ENCODE measurements at places on chromosomes 7 and 10.

DNA sequence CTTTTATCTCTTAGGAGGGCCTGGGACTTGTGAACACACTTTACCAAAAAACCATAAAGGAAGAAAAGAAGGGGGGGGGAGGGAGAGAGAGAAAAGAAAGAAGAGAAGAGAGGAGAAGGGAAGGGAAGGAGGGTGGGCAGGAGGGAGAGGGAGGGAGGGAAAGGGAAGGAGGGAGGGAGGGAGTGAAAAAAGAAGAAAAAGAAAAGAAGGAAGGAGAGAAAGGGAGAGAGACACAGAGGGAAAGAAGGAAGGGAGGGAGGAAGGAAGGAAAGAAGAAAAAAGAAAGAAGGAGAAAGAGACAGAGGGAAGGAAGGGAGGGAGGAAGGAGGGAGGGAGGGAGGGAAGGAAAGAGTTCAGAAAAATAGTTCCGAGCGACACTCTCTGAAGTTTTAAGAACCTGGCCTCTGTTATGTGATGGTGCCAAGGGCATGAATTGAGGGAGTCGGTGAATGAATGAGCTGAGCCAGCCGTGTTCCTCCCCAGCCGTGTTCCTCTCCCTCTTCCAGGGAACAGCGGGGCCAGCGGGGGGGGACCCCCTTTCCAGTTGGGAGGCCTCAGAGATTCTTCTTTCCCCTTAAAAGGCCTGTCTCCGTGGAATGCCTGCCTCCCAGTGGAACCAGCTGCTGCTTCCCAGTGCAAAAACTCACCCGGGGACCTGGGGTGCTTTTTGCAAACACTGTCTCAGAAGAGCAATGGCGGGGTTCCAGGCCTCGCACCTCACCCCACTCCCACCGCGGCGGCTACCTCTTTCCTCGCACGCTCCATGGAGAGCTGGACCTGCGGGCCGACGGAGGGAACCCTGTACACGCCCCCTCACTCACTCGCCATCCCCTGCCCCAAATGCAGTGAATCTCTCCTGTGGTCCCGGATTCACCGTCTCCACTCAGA, 84.1 kb downstream of the FOXL3 start:
- no peak for ATAC-seq

GRCh38 chr7:86908948-86909347, 150.5 kb downstream of the ELAPOR2 start:
- ATAC-seq: no peak

DNA sequence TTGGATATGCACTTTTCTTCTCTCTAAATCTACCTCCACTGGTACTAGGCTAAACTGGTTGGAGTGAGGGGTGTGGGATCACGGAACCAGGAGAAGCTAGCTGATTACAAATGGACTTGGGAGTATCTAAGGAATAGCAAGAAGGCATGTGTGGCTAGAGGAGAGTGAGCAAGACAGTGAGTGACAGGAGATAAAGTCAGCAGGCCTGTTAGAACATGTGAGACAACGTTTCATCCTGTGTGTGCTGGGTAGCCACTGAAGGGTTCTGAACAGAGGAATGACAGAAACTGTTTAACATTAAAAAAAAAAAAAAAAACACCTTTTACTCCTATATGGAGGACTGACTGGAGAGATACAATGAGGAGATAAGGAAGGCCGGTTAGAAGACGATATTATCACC, 51.7 kb downstream of the ZNF438 start:
- no peak for ATAC-seq

GRCh38 chr7:30760514-30761213, 8.7 kb downstream of the INMT start:
- no peak for ATAC-seq

GRCh38 chr10:105963334-105963884, 1201.1 kb downstream of the SORCS1 start:
- no peak for ATAC-seq

DNA sequence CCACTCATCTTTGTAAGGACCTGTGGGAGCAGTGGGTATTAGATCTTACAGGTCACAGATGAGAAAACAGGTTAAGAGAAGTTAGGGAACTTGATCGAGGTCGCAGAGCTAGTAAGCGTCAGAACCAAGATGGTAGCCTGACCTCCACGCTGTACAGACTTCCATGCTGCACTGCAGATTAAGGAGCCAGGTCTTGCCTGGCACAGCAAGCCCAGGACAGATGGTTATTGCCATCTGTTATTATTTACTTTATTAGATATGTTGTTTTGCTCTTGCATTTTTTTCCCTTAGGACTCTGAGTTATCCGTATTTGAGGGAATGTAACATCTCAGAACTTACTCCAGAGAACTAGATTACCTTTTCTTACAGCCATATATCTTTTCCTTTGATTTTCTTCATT, 147.2 kb downstream of the NSUN6 start:
- ATAC-seq: no peak

DNA sequence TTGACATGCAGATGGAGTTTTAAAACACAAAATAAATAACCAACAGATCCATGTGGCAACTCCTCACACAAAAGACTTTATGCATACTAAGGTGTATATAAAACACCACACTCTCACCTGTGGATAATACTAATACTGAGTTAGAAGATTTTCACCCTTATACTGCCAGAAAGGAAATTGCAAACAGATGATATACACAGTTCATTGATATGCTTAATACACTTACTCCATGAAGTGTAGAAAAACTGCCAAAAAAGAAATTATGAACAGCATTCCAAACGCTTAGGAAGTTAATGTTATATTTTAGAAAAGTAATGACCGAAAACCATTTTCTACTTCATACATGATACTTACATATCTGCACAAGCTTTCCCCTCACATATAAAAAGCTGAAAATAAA, 17.6 kb upstream of the SNX13 start:
- no peak for ATAC-seq

- ATAC-seq: no peak
Measured at GRCh38 chr7:84822941-84823510, 363.8 kb downstream of the SEMA3D start.

GRCh38 chr10:76341740-76342139, 910.3 kb downstream of the LRMDA start:
- no peak for ATAC-seq

GRCh38 chr10:32959006-32959920, 1.2 kb upstream of the ITGB1 start:
- no peak for ATAC-seq

All from gastroesophageal sphincter (tissue), 4 donors.